ENCODE measurements at places on chromosomes 3 and 15.

DNA sequence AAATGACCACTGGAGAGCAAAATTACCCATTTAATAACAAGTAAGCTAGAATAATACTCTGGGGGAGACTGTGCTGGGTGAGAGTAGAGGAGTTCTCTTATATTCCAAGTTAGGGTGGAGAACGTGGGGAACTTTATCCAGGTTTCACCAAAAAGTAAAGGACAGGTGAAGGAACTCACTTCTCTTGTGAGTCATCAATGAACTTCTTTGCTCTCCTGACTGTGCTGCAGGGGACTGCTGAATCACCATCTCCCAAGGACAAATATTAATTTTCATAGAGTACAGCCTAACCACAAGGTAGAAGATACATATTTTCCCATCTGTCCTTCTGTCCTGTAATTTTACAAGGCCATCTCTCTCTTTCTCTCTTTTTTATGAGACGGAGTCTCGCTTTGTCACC lies 8.3 kb upstream of the PDCD6IP start:
- DNase-seq: no peak

DNA sequence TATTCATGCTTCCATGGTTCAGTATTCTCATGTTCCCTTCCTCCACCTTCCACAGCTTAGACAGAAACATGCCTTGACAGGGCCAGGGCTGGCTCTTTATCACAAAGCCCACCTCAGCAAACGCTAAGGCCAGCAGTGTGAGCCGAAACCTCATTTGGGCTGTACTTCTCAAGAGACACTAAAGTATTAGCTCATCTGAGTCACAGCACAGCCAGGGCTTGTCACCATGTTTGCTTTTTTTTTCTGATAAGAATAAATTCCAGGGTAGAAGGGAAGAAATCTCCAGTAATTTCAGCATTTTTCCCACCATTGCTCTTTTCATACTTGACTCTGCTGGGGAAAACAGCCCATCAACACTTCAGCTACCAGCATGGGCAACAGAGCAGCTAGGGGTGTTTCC lies 95.4 kb downstream of the MYLK start:
- DNase-seq: peak; percentile 70

DNA sequence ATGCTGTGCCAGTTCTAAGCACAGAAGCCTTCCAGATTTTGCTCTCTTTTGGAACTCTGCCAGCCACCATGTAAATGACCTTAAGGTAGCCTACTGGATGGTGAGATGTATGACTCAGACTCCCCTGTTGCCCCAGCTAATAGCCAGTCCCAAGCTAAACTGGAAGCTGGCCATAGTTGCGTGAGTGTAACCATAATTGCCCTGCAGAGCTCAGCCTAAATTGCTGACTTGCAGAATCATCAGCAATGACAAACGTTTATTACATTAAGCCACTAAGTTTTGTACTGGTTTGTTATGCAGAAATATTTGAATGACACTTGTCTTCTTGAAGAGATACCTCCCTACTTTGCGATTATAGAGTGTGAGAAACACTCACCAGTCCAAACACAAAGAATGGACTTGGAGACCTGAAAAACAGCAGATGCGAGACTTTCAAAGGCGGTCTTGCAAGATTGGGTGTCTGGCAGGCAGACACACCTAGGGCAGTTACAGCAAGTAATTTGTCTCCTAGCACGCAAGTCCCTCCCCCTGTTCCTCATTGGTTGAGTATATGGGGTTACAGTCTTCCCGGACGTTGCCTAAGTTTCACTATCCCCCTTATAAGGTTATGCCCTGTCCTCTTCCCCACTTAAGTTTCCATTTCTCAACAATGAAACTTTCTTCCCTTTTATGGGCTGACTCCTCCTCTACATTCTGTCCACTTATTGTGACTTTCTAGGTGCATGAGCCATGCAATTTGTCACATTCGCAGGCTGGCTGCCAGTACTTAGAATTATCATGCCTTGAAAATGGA lies 83.6 kb upstream of the XCR1 start:
- DNase-seq: peak; percentile 89

- DNase-seq: no peak
Observed at GRCh38 chr3:120151791-120152190, 57.5 kb upstream of the GSK3B start.

DNA sequence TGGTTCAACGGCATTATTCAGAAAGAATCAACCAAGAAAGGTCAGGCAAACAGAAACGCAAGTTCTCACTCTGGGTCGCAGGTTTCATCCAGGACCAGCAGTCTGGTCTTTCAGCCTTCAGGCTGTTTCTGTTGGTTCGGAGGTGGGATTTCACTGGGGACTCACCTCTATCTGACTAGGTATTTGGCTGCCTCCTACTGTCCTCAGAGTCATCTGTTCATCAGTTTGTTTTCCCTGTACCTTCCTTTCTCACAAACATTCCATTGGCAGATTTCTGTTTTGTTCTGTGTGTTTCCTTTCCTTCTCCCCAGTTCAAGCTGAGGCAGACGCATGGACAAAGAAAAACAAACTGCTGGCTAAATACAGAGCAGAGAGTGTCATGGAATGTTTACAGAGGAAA lies 1046.6 kb upstream of the CFAP20DC start:
- DNase-seq: peak; percentile 37

- DNase-seq: peak; percentile 44
Observed at GRCh38 chr3:17810759-17811158, 68.3 kb upstream of the TBC1D5 start.

DNA sequence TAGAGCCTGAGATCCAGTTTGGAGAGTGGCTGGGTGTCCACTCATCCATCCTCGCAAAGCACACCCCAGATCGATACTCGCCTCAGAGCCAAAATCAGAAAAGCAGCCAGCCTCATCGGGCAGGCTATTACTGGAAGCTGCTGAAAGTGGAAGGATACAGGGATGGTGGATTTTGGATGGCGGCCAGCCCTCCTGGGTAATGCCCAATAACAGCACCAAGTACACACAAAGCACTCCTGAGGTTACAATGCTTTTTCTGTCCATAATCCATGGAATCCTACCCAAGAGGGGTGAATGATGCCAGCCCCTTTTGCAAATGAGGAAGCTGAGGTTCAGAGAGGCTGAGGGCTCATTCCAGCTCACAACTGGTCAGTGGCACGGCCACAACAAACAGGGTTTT lies 93.1 kb upstream of the SLC6A11 start:
- peak; percentile 36 for DNase-seq

DNA sequence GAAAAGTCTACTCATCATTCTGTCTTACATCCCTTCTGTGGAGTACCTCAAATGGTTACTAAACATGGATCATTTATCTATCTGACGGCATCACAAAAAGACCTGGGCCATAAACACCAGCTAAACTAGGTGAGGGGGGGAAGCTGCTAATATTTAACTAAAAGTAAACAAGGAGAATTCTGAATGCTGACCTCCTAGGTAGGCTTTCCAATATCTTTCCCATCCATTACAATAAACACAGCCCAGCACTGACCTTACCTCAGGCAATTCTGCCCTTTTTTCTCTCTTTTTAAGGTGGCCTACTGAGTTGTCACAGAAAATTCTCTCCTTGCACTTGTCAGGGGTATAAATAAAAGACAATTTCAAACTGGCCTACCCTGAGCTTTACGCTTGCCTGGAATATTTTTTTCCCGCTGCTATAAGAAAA lies 33.1 kb downstream of the USF3 start:
- no peak for DNase-seq

- peak; percentile 100 for DNase-seq
Observed at GRCh38 chr3:186108941-186109865, at the start of gene ETV5. ETV5 (minus strand) TSS chr3:186109089; CDS start chr3:186105868, 3,221 bp downstream.

- DNase-seq: peak; percentile 65
Observed at GRCh38 chr3:153958635-153959595, 162.3 kb upstream of the ARHGEF26 start.

- no peak for DNase-seq
Observed at GRCh38 chr15:87597346-87598052, 659.0 kb downstream of the NTRK3 start.

GRCh38 chr3:34034840-34035239 lies 236.4 kb downstream of the PDCD6IP start:
- no peak for DNase-seq

- no peak for DNase-seq
Observed at GRCh38 chr3:137438561-137438960, 325.6 kb upstream of the SOX14 start.

DNA sequence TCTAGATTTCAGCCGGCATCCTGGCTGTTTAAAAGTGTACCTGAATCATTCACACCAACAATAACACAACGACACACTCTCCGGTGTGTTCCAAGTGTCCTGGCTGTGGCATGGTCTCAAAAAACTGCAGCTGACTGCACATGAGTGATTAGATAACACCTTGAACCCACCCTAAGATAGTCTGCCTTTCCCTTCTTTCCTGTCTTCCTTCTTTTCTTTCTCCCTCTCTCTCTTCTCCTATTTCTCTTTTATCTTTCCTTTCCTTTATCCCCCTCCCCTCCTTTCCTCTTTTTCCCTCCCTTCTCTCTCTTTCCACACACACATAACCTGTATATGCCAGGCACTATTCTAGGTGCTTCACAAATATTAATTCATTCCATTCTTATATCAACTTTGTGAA lies 1.2 kb upstream of the FAH start:
- DNase-seq: no peak

DNA sequence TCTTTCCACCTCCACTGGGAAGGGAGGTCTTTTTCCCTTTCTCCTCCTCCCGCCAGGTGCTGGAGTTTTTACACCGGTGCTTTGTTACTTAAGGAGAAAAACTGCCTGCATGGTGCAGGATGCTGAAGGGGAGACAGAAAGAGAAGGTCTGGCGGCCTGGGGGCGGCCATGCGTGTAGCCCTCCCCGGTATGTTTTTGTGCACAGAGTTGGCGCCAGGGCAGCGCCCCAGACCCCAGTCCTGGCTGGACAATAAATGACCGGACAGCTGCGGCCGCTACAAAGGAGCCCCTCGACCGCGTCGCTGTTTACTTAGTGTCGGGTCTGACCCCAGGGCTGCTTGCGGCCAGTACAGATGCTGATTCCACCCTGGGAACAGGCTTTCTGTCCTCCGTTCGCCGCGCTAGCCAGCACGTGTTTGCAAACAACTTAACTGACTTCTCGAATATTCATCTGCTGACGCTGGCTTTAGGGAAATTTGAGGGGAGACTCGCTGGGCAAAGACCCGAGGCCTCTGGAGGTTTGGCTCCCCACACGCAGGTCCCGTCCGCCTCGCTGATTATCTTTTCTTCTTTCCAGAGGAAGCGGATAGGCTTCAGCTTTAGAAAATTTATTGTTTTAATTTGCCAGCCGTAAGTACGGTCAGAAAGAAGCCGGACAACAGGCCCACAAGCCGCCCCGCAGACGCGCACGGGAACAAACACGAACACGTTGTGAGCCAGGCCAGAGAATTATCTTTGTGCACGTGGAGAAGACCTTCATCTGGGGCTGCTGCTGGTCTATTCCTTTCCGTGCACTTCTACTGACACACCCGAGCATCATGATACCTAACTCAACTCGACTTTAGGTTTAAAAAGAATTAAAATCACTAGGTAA lies 46.9 kb downstream of the ZIC4 start:
- no peak for DNase-seq

- DNase-seq: no peak
Observed at GRCh38 chr3:55122312-55122711, 194.5 kb upstream of the LRTM1 start.

GRCh38 chr3:124513610-124513997 lies 216.6 kb upstream of the UMPS start:
- DNase-seq: no peak
